Left ventricle myocardium superior (tissue), 1 donor: ENCODE measurements at places on chromosomes 4 and X. TPM values are rescaled to one million over a fixed set of nuclear protein-coding genes. Genes with fewer than 3 reads are reported as not detected.

The SPIN2A gene
- 0.22 TPM for total RNA-seq

The MAGEC3 gene
- not detected for total RNA-seq

The HSFX3 gene
- not detected for total RNA-seq

DNA sequence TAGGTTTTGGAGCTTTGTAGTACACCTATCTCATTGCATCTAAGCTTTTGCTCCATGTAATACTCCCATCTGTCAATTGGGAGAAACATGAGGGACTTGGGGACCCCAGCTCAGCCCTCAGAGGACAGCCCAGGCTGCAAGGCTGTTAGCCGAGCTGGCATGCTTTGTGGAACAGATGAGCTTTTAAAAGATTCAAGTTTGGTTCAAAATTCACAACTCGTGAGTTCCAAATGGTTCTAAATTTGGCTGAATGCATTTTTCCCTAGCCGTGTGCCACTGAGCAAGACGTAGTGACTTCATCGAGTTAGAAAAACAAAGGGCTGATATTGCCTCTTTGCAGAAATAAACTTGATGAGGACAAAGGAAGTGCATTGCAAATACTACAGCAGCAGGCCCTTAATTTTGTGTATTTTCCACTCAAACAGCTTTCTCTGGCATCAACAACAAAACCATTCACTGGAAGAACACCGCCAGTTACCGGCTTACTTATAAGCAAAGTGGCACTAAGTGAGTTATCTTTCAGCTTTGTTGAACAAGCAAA is 165.0 kb upstream of the HS3ST1 start:
- no peak for DNase-seq

DNA sequence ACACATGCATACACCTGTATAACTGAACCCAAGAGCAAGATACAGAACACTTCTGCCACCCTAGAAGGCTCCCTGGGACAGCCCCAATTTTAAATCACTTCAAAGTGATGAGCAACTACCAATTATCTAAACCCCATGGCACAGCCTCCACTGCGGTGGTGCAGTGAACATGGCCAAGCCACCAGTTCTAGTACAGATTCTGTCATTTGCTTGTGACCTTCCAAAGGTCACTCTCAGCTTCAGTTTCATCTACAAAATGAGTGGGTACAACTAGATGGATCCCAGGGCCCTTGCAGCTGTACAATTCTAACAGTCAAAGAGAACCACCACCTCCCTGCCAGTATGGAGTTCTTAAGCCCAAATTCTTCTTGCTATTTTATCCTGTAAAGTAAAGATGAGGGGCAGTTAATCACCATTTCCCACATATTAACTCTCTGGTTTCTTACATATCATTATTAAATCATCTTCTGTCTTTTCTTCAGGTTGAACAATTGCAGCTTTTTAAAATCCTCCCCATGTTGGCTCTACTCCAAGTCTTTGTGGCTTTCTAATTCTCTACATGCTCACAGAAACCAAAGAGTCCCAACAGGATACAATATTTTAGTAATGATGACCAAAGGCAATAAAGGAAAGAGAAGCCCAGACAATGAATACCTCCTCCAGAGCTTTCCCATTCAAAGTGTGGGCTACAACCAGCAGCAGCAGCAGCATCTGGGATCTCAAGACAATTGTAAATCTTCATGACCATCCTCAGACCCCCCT is 39.0 kb upstream of the GPM6B start:
- no peak for DNase-seq

DNA sequence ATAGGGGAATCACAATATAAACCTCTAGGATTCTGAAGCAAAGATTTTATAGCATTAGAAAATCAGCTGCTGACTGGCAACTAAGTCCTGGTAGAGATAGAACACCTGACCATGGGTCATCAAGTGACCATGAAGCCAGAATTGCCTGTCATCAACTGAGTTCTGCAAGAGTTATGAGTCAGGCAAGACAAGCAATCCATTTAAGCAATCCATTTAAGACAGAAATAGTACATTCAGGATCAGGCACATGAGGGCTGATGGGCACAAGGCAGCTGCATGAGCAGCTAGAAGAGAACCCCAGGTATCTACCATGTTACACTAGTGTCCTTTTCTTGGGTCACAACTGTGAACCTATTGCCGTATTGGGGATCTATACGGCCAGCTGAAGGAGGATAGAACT is 98.9 kb downstream of the SPRY1 start:
- no peak for DNase-seq

DNA sequence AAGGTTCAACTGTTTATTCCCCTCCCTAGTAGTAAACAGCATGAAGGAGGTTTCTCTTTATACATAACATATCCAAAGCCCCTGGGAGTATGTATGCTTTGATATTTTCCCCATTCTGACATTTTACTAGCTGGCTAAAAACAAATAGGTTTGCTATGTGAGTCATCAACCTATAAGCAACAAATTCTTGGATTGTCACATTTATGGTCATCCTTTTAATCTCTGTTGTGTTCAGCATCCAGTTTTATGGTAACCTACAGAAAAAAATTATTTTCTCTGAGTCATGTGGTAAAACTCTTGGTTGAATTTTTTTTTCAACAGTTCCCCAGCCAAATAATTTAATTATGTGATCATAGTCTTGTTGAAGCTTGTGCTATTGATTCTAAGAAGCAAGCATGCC is 734.1 kb downstream of the ADGRL3 start:
- no peak for DNase-seq
